ENCODE measurements at places on chromosomes 7 and 10.
A peak's percentile ranks its signal among the peaks of the same experiment; 100 is the strongest.

GRCh38 chr10:48981310-48981907, 41.8 kb upstream of the LRRC18 start:
- DNase-seq, result peak; percentile 85

DNA sequence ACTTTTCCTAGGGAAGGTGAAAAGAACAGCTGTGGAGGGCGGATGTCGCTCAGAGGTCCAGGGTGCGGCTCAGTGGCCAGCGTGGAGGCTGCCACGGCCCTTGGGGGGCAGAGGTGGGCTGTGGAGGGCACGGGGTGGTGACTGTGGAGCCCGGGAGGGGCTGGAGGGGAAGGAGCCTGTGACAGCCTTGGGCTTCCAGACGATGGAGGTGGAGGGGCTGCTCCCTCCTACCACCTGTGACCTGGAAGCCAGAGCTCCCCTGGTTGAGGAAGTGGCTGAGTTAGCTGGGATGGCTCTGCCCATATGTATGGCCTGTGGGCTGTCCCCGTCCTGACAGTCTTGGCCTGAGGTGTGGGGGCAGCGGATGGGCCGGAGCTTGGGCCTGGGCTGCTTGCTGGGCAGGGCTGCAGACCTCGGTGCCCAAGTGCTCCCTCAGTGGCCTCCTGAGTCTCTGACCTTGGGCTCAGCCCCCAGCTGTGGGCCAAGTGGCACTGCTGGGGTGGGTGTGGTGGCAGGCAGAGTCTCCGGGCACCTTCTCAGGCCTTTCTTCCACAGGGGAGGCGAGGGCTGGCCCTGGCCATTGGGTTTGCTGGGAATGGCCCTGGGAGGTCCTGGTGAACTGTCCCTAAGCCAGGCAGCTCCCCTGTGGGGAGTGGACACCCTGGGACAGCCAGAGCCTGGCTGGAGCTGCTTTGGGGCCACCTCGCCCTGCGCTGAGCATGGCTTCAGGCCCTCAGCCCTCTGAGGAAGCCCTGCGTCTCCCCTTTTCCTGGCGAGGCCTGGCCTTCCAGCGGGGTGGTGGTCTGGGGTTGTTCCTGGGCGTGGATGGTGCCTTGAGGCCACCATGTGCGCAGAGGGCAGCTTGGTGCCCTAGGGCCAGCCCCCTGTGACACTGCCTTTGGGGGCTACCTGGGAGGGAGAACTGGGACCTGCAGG, 3.9 kb downstream of the BRI3 start:
- DNase-seq, result no peak

DNA sequence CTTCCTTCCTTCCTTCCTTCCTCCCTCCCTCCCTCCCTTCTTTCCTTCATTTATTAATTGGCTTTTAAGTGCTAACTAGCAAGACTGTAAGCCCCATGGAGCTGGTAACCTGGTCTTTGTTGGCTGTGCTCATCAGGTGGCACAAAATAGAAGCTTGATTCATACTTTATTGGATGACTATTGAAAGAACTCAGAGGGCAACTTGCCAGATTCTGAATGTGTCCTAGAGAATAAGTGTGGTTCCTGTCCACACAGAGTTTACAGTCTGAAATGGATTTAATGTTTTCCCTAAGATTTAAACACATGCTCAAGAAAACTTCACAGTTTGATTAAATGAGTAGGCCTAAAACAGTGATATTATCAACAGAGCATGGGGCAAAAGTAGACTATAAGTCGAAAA, 3.1 kb upstream of the CACNB2 start:
- no peak for DNase-seq

DNA sequence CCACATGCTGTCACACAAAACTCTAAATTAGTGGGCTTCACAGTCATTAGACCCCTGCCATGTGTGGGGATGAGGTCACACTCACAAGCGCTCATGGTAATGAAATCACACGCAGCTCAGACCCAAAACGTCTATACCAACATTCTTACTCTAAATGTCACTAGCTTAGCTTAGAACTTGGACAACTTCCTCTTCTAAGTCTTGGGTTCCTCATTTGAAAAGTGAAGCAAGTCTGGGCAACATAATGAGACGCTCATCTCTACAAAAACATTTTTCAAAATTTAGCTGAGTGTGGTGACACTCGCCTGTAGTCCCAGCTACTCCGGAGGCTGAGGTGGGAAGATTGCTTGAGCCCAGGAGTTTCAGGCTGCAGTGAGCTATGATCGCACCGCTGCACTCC, 92.7 kb upstream of the MACROH2A2 start:
- no peak for DNase-seq

DNA sequence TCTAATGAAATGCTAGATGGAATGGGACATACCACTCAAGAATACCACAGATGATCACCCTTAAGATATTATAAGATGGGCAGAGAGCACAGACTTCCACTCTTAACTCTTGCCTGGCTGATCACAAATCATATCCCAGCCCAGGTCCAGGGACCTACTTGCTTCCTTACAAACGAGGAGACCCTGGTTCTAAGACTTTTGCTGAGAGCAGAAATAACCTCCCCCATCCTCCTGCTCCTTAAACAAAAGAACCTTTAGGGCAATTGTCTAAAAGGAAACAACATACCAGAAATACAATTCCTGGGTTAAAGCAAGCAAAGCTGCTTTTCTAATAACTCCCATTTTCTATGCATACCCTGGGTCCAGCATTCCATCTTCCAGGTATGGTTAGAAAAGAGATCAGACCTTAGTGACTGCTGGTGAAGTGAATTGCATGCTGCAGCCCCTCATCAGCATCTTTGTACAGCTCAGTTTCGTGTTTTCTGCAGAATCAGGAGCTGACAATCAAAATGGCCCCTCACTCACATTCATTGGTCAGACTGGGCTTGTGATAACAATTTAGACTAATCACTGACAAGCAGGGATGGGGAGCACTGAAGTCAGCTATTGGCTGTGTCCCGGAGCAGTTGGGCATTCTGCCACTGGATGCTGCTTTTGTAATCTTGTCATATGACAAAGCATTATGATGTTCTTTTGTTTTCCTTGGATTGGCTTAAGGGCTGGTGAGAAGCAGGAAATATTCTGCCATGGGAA, 14.6 kb downstream of the IFIT3 start:
- DNase-seq, result no peak

GRCh38 chr7:191981-192649, at the start of gene FAM20C:
Gene FAM20C, plus strand, starts transcription at chr7:192571. Its CDS starts 629 bp downstream, at chr7:193200.
- DNase-seq, result peak; percentile 90

GRCh38 chr10:88617772-88618300, 31.3 kb downstream of the LIPJ start:
- DNase-seq, result no peak

DNA sequence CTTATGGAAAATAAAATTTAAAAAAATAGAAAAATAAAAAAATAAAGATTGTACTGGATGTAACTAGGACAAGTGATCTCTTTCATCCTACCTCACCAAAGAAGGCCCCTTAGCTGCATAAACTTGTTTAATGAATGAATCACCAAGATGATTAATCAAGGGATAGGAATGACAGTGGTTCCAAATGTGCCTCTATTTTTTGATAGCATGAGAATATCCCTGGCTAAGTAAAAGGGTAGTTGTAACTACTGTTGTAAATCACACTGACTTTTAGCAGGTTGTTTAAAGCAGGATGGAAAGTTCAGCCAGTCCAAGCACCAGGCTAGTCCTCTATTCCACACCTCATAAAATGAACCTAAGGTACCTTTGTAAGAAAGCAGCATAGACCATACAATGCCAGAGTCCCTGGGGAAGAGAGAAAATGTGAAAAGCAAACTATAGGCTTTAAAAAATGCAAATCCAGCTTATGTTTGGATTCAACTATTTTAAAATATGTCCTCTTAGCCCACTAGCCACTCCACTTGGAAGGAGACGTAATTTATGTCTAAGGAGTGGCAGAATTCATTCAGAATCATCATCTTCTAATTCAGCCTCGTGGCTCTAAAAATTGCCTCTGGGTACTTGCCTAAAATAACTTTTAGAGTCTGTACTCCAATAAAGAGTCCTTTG, 126.8 kb downstream of the SKIDA1 start:
- DNase-seq, result no peak

GRCh38 chr10:106764360-106764759, 400.1 kb downstream of the SORCS1 start:
- no peak for DNase-seq

DNA sequence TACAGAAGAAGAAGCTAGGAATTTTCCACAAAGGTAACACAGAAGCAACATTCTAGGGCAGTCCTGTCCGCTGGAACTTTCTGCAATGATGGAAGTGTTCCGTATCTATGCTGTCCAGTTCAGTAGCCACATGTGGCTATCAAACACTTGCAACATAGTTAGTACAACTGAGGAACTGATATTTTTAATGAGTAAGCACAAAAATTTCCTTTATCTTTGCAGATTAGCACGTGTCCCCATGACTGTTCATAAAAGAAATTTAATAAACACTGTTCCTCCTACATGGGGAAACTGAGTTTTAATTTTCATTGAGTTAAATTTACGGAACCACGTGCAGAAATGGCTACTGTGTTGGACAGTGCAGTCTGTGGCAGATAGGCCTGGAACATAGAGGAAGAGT, 336.4 kb upstream of the KMT2E start:
- no peak for DNase-seq

DNA sequence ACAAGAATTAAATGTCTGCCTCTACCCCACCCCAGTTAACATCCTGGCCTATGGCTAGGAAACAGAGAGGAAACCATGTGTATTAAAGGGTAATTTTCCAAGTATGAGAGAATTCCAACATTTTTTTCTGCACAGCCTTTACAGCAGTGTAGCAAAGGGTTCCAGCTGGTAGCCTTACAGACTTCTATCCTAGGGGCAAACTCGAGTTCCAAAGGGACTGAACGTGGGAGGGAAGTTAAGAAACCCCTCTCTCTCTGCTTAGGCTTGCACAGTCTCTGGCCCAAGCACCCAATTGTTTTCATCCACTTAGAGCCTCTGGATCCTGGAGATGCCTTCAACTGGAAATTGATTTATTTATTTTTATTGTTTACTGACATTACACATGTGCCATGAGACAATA, 60.3 kb downstream of the SLC16A12 start:
- DNase-seq, result no peak

- no peak for DNase-seq
Observed at GRCh38 chr10:14173706-14174594, 156.8 kb downstream of the FRMD4A start.

DNA sequence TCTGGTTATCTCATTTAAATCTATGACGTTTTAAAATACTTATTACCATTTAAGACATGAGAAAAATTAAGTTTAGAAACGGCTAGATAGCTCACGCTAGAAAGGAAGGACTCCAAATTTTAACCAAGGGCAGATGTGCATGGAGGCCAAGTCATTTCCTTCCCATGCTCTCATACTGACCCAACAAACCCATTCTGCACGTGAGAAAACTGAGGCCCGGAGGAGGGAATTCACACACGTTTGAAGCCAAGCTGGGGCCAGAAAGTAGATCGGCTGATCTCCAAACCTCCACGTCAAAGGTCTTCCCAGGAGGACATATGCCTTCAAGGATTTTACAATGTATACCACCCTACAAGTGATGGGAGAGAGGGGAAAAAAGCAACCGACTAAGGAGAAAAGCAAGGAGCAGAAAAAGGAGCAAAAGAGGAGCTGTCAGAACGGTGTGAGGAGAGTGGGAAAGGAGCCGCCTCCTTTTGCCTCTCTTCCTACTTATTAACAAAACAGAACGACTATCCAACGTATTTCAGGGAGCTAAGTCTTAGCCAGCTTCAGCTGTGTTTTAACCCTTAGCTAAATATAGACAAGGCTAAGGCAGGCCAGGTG, 645 bp upstream of the SIRT1 start:
- no peak for DNase-seq

DNA sequence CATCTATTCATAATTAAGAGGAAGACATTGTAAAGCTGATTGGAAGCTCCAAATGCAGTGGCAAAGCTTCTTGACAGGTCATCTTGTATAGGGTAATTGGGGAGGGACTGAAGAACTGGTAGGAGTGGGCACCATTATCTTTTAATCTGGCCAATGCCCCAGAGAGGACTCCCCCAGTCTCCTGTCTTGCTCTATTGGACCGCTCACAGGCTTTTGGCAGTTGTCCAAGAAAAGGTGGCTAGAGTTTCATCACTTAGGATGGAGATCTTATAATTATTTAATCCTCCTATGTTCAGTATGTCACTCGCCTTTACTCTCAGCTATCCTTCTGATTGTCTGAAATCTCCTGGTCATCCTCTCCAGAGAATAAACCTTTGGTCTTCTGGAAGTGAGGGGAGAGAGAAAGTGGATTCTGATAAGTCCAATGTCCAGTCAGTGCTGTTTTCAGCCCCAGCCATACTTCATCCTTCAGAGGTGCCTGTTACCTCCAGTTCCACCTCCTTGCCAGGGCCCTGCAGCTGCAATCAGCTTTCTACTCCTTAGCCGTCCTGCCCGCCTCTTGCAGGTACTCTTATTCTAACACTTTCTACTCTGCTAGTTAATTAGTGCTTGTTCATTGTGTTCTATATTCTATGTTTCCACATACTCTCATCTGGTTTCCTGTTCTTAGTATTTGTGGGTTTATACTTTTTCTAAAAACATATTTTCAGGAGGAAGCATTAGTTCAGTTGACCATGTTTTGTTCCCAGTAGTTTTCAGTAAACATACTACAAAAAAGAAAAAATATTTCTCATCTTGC, 241.6 kb downstream of the NSUN6 start:
- no peak for DNase-seq

DNA sequence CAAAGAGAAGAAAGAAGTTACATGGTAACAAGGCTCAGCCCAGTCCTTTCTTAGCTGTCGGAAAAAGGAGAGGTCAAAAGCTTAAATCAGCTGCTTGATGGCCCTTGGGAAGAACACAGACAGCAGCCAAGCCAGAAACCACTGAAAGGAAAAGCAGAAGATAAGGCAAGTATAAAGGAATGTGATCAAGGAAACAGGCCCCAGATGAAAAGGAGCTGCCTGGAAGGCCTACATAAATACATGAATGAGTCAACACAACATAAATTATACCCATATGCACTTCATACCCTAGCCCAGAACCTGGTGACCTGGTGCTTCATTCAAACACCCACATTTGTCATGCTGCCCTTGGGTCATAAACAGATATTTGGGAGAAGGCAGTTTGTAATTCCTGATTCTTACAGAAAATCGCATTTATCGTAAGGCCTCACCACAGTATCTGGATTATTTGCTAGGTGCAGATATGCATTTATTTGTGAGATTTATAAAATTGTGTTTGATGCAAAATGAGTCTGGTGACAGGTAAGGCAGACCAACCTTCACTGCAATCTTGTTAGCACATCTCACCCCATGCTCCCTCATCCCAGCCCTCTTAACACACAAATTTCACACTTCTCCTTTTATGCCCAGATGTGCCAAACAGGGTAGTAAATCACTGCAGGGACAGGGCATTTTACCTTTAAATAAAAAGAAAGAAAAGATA, 94.9 kb upstream of the KCNIP2 start:
- DNase-seq, result no peak

Measured in spleen (tissue), 13 donors.